Keratinocyte (primary cell): ENCODE measurements at places on chromosomes 16 and 17. TPM values are rescaled to one million over a fixed set of nuclear protein-coding genes. Genes with fewer than 3 reads are reported as not detected.

DNA sequence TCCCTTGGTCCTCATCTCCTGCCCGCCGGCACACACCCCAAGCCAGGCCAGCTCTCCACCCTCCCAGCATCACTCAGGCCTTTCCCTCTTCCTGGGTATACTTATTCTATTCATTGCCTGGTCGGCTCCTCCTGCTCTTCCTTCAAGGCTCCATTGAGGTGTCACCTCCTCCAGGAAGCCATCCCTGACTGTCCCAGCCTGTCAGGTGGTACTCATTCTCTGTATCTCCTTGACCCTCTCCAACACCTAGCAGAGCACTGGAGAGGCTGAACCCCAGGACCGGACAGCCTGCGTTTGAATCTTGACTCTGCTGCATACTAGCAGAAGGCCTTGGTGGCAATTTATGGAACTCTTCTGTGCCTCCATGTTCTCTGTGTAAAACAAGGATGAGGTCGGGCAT is 428 bp upstream of the TNFRSF13B start:
- H3K27me3 ChIP-seq = peaks cover 24% of the 10 kb centered on the region
- no peaks in the 10 kb centered on the region for H3K4me1 ChIP-seq
- no peak for DNase-seq
- no peaks in the 10 kb centered on the region for H3K36me3 ChIP-seq
- no peak overlapping the region for H3K4me3 ChIP-seq

The KRT15 gene
- polyA plus RNA-seq = 505 to 838 TPM (median 729 TPM) in 3 replicates

The ASGR2 gene
- polyA plus RNA-seq = not detected in 3 replicates

The PIGW gene
- polyA plus RNA-seq = 4.2 to 9.8 TPM (median 7.4 TPM) in 3 replicates

DNA sequence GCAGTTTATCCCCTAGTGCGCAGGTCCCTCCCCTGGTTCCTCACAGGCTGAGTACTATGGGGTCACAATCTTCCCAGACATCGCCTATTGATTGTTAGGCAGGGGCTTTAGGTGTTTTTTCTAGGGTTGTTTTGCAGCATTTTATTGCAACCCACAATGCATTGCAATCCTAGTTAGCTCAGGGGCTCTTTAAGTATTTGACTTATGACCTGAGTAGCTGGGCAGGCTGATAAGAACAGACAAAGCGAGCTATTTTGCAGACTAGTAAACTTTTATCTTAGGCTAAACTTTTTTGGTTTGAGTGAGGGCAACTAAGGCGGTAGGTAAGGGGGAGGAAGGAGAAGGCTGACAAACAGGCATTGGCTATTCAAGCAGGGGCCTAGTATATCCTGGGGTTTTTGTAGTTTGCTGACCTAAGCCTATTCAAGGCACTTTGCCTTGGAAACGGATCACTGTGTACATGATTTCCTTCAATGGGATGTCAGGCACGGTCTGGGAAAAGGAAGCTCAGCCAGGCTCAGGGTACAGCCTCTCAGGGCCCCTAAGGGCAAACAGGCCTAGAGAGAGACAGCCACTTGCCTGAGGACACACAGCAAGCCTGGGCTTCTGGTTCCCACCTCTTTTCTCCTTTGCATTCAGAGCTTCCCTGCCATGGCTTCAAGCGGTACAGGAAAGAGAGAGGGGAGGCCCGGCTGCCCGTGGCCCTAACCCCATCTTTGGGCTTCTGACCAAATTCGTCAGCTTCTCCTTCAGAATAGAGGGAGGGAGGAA is 6.4 kb downstream of the DRC7 start:
- no peak overlapping the region for H3K27ac ChIP-seq
- H3K36me3 ChIP-seq = no peaks in the 10 kb centered on the region
- DNase-seq = no peak
- no peak overlapping the region for H3K4me3 ChIP-seq
- H3K4me1 ChIP-seq = no peaks in the 10 kb centered on the region

GRCh38 chr17:80248894-80249710 is 11.6 kb upstream of the RNF213 start:
- no peaks in the 10 kb centered on the region for H3K27me3 ChIP-seq
- no peak overlapping the region for H3K27ac ChIP-seq
- H3K36me3 ChIP-seq = no peaks in the 10 kb centered on the region
- peaks cover 5% of the 10 kb centered on the region for H3K4me1 ChIP-seq

DNA sequence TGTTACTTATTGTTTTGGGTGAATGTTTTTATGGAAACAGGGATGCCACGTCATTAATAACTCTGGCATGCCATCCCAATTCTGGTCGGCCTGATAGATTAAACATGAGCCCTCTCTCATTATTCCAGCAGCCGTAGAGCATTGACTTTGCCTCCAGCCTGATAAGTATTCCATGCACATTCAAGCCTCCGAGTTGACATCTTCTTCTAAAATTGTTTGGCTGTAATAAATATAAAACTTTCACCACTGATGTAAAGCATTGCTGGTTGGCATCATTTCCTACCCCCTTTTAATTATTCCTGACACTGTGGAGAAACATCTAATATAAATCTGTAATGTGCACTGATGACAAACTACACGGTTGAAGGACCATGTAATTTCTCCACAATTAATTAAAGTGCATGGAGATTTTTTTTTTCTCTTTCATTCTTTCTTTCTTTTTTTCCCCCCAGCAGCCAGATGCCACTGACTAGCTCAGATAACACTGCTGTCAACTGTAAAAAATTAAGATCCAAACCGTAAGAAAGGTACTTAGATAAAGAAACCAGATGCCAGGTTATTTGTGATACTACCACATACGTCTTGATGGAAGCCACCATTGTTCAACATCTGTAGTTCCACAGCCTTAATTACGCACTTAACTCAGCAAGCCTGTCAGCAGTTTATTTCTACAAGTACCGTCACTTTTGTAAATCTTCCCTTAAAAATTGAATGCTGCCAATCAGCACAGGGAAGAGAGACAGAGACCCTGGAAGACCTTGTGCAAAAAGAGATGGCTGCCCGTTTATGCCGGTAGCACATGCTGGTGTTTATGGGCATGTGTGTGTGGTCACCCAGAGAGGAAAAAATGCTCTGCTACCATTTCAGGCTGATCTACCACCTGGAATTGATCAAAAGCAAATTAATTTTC is 237.7 kb downstream of the IRX3 start:
- H3K27me3 ChIP-seq = no peaks in the 10 kb centered on the region
- no peak for DNase-seq
- no peaks in the 10 kb centered on the region for H3K4me1 ChIP-seq
- no peak overlapping the region for H3K4me3 ChIP-seq
- H3K27ac ChIP-seq = no peak overlapping the region
- no peaks in the 10 kb centered on the region for H3K36me3 ChIP-seq

The CPHXL2 gene
- not detected in 3 replicates for polyA plus RNA-seq

The SKAP1 gene
- 0.09 TPM in 1 of 3 replicates, not detected in the others for polyA plus RNA-seq

The IRX5 gene
- polyA plus RNA-seq = 2.6 to 2.8 TPM (median 2.7 TPM) in 3 replicates

DNA sequence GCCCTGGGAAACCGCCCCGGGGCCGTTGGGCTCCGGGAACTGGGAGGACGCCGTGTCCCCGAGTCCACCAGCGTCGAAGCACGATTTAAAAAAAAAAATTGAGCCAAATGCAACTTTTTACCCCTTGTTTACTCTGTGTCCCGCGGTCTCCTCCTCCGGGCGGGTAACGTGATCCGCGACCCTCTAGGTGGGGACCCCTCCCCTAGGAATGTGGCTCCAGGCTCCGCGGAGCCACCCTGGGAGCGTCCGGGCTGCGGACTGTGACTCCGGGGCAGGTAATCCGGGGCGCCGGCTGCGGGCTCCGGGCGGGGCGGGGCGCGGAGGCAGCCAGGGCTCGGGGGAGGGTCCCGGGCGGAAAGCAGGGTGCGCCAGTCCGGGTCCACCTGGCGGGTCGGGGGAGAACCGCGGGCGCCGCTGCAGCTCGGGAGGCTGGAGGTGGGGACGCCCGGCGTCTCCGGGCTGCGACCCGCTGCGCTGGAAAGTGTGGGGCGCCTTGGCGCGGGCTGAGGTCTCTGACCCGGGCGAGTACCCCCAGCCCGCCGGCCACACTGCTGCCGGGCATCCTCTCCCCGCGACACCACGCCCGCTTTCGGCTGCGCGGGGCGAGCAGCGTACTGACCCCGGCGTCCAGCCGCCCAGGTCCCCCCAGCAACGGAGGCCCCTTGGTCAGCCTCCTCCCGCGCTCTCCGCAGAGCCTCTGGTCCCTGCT is 852 bp upstream of the HELZ start:
- peaks cover 27% of the 10 kb centered on the region for H3K4me1 ChIP-seq
- no peaks in the 10 kb centered on the region for H3K27me3 ChIP-seq

- peaks cover 4% of the 10 kb centered on the region for H3K27me3 ChIP-seq
- H3K27ac ChIP-seq = no peak overlapping the region
- no peaks in the 10 kb centered on the region for H3K36me3 ChIP-seq
- DNase-seq = no peak
- H3K4me3 ChIP-seq = no peak overlapping the region
These were observed 10.4 kb upstream of the CUEDC1 start for GRCh38 chr17:57965521-57966160.

DNA sequence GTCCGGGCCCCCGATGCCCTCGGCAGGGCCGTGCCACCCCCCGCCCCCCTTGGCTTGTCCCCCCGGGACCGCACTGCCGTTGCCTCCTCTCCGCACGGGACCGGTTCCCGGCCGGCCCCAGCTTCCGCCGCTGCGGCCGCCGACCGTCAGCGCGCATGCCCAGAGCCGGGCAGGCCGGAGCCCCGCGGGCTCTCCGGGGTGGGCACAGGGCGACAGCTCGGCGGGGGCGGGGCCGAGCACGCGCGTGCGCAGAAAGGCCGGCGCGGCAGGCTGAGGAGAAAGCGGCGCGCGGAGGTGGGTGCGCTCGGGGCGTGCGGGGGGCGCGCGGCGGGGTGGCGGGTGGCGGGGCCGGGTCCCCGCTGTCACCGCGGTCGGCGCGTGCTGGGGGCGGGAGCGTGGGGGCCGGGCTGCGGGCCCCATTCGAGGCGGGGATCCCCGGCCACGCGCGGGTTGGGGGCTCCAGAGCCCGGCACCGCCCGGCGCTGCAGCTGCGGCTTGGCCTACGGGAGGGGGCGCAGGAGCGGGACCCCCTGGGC is at the start of gene TBC1D24:
Gene TBC1D24, plus strand, starts transcription at position 251 of the 536 bp plus-strand sequence. CDS start 21,022 bp downstream, outside the sequence.
- H3K4me3 ChIP-seq = peak within 1 kb of the TSS; percentile 76
- no peaks in the 10 kb centered on the region for H3K36me3 ChIP-seq
- H3K4me1 ChIP-seq = peaks cover 13% of the 10 kb centered on the region
- H3K27ac ChIP-seq = peak within 1 kb of the TSS; percentile 52
- H3K27me3 ChIP-seq = peaks cover 21% of the 10 kb centered on the region
- no peak for DNase-seq

- H3K4me3 ChIP-seq = no peak overlapping the region
- no peaks in the 10 kb centered on the region for H3K4me1 ChIP-seq
- no peaks in the 10 kb centered on the region for H3K36me3 ChIP-seq
- no peak overlapping the region for H3K27ac ChIP-seq
These were observed 48.2 kb downstream of the KCNJ2 start for GRCh38 chr17:70217571-70217970.

DNA sequence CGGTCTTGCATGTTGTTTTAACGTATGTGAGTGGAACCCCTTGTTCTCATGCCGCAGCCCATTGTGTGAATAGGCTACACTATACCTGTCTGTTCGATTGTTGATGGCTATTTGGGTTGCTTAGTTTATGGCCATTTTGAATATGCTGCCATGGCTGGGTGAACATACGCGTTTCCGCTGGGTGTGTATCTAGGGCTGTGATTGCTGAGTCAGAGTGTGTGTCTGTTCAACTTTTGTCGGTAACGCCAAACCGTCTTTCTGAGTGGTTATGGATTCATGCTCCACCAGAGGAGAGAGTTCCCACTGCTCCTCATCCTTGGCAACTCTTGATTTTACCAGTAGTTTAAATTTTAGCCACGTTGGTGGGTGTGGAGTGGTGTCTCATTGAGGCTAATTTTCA is 77.0 kb downstream of the METRNL start:
- H3K4me3 ChIP-seq = no peak overlapping the region
- DNase-seq = no peak
- no peaks in the 10 kb centered on the region for H3K4me1 ChIP-seq
- no peaks in the 10 kb centered on the region for H3K36me3 ChIP-seq
- H3K27ac ChIP-seq = no peak overlapping the region

GRCh38 chr16:10946308-10946707 is 1.9 kb downstream of the CLEC16A start:
- H3K27ac ChIP-seq = no peak overlapping the region
- DNase-seq = no peak
- no peaks in the 10 kb centered on the region for H3K36me3 ChIP-seq
- peak overlapping the region; percentile 29 for H3K4me3 ChIP-seq
- peaks cover 45% of the 10 kb centered on the region for H3K4me1 ChIP-seq
- H3K27me3 ChIP-seq = no peaks in the 10 kb centered on the region

DNA sequence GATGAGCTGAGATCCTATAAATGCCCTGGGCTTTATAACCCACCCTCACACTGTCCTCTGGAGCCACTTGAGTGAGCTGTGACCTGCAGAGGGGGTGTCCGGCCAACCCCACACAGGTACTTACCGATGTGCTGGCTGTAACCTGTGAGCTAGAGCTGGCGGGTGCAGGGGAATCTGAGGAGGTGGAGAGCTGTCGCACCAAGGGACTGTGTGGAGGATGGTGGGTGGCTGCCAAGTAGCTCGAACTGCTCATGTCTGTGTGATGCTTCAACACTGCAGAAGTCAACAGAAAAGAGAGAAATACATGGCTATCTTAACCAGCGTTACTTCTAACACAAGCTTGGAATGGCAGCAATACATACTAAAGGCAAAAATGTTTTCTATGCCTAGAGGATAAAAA is 39.4 kb downstream of the STH start:
- no peak overlapping the region for H3K27ac ChIP-seq
- H3K4me1 ChIP-seq = no peaks in the 10 kb centered on the region

DNA sequence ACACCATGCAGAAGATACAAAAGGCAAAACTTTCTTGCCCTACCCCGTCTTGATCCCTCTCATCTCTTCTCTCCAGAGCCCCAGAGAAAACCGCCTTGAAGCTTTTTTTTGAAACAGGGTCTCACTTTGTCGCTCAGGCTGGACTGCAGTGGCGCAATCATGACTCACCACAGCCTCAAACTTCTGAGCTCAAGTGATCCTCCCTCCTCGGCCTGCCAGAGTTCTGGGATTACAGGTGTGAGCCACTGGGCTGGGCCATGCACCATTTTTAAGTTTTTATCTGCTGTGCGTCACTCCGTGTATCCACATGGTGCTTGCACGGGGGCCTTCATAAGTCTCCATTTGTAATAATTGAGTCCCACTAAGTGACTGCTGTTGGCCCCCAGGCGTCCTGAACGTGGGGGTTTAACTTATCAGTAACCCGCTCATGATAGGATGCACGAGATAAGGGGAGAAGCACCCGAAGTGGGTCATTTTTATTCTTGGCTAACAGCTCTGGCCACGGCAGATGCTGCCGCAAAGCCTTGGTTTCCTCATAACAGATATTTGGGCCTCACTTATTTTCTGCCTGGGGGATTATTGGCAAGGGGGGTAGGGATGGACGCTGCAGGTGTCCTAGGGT is 8.6 kb downstream of the DNAH17 start:
- peaks cover 15% of the 10 kb centered on the region for H3K27me3 ChIP-seq
- H3K36me3 ChIP-seq = no peaks in the 10 kb centered on the region
- no peak overlapping the region for H3K4me3 ChIP-seq
- no peak overlapping the region for H3K27ac ChIP-seq

- H3K27ac ChIP-seq = no peak overlapping the region
- H3K36me3 ChIP-seq = peaks cover 24% of the 10 kb centered on the region
These were observed 26.3 kb downstream of the MPG start for GRCh38 chr16:104355-104754.
